ENCODE measurements at places on chromosomes 12 and 14.

DNA sequence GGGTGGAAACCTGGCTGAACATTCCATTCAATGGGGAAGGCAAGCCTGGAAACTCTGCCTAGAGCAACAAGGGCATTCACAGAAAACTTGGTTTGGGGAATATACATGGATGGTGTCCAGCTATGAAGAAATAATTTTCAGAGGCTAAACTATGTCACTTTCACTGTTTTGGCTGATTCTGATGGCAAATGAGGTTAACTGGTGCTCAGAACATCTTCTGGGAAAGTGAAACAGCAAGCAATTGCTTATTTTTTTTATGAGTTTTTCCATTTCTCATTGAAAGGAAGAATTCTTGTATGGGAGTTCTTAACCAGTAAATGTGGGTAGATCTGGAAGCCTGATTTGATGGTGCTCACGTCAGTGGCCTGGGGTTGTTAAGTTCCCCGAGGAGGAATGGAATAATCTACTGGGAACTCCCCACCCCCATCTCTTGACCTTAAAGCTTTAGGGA lies 132.8 kb upstream of the BTG1 start:
- DNase-seq: peak; percentile 14

DNA sequence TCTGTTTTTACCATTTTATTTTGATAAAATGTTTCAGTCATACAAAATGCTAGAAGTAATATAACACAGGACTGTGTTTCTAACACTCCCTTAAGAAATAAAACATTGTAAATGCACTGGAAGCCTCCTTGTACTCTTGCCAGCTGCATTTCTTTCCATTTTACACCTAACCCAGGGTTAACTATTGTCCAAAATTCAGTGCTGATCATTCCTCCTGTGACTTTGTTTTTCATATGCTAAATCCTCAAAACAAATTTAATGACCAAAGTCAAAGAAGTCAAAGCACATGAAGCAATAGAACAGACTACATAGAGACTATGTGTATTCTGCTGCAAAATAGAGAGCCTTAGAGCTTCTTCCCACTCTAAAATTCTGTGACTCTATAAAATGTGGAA lies 420.3 kb upstream of the PRICKLE1 start:
- no peak for DNase-seq

DNA sequence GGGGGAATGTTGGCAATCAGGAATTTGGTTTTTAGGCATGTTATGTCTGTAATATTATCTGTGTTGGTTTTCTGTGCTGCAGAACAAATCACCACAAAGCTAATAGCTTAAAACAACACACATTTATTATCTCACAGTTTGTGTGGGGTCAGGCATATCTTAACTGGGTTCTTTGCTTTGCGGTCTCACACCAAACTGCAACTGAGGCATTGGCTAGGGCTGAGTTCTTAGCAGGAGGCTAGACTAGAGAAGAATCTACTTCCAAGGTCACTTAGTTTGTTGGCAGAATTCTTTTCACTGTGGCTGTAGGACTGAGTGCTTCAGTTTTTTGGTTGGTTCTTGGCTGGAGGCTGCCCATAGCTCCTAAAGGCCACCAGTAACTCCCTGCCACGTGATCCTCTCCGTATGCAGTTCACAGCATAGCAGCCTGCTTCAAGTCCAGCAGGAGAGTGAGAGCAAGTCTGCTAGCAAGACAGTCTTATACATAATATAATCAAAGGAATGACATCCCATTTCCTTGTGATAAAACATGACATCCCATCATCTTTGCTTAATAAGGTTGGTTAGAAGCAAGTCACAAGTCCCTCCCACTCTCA lies 21.6 kb downstream of the ATF1 start:
- no peak for DNase-seq

GRCh38 chr12:857611-858010 lies 91.9 kb downstream of the RAD52 start:
- DNase-seq: no peak

- no peak for DNase-seq
These were observed 44.1 kb downstream of the TSPAN11 start for GRCh38 chr12:30970559-30971197.

DNA sequence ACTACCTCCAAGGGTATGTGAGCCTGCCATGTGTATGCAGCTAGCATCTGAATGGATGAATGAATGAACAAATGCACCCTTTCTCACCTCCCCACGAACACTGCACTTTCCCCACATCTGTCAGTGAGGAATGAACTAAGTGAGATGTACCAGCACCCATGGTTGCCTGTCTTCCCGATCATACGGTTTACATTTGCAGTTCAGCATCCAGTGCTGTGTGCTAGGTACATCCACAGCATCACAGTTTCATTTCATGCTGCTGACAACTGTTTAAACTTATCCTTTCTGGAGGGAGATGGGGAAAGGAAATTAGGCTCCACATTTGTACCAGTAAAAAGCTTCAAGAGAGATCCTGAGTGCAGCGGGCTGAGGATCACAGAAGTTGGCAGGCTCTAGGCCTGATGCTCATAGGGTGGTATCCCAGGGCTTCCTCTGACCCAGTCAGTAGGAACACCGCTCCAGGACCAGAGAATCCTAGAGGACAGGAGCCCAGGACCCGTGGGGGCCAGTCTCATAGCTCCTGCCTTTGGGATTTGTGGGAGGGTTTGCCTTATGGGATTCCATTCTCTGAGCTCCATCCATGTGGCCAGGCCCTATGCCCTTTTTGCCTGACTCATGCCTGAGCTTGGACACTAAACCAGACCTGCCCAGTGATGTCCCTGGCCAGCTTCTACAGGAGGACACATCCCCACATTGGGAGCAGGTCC lies 294.5 kb downstream of the CACNA1C start:
- DNase-seq: no peak

DNA sequence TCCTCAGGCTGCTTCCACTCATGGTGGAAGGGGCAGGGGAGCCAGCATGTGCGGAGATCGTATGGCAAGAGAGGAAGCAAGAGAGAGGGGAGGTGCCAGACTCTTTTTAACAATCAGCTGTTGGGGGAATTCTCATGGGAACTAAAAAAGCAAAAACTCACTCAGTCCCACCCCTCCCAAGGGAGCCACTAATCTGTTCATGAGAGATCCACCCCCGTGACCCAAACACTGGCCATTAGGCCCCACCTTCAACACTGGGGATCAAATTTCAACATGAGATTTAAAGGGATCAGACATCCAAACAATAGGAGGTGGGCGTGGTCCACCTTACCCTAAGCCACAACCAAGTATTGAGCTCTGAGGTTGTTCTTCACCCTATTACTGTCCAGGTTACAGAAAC lies 375.1 kb downstream of the GRIN2B start:
- DNase-seq: no peak

DNA sequence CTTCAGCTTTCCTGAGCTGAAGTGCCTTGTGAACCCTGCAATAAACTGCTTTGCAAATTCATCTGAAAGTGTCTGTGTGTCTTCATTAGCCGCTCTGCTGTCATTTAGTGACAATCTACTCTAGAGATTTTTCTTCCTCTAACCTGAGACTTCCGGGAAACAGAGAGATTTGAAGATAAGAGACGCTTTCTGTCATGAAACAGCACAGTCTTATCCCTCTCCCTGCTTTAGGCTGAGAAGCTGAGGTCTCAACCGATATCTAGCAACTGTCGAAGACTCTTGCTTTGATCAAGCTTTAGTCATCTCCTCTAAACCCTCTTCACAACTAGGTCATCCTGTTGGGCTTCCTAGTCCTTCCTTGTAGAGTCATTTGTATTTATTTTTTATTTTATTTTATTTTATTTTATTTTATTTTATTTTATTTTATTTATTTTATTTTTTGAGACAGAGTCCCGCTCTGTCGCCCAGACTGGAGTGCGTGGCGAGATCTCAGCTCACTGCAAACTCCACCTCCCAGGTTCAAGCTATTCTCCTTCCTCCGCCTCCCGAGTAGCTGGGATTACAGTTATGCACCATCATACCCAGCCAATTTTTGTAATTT lies 1.2 kb downstream of the RNASE2 start:
- no peak for DNase-seq

DNA sequence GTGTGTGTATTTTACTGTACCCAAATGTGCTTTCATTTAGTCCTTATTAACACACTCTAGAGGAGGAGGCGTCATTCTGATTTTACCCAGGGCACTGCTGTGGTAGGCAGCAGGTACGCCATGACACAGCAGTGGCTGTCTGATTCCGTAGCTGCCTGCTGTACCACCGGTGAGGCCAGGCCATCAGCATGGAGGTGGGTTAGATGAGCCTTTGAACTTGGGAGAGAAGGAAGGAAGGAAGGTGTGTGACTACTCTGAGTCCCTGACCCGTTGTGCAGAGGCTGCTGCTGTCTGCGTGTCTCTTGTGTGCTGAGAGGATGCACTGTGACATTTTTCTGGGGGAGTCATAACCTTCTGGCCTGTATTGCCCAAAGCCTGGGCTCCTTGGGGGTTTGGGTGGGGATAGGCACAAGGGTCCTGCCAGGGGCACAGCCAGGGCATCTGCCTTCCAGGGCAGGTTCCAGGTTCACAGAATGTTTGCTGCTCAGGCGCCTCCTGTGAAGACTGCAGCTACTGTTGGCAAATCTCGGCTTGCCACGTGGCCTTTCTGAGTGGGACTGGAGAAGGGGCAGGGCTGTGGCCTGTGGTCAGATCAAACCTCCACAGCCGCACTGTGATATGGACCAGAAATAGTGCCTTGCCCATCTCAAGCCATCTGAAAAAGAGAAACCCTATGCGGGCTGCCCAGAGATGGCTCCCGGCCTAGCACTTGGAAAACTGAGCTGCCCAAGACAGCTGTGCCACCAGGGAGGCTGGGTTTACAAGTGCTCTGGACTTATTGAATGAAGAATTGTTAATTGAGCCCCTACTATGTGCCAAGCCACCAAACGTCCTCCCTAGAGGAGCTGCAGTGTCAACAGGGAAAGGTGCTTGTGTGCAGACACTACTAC lies 47.1 kb downstream of the MLXIP start:
- DNase-seq: no peak

DNA sequence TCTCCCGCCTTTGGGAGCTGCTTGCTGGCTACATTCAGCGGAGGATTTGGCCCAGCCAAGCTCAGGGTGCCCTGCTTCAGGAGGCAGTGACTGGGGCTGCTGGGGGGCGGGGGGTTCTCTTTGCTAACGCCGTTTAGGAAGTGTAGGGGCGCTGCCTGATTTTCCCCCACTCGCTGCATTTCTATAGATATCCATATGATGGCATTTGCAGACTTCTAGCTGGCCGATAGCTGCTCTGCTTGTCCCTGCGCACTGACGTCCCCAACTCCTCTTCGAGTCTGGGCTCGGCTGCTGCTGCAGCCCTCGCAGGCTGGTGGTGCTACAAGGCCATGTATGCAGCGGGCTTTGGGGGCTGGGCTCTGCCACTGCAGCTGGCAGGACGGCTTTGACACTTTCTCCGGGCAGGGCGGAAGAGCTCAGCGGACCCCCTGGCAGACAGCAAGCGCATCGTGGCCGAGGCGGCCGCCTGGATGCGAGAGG lies 3.1 kb downstream of the LRFN5 start:
- DNase-seq: no peak

- peak; percentile 37 for DNase-seq
These were observed 84.6 kb downstream of the RIN3 start for GRCh38 chr14:92597906-92598905.

- no peak for DNase-seq
These were observed 195.9 kb upstream of the PARP11 start for GRCh38 chr12:4068981-4069669.

DNA sequence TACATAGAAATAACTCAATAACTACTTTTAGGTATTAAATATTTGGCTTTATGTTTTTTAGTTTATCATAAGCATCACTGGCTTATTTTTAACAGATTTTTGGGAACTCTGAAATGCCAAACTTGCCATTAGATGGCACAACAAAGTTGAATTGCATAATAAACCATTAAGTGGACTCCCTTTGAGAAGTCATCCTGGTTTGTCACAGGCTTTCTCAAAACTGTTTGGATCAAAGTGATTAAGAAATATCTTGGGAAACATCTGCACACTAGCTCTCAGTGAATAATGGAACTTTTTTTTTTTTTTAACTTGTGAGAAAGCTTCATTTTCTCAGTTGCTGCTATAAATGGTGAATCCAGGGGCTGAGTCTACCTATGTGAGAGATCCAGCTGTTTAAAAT lies 4.3 kb downstream of the SLC16A7 start:
- DNase-seq: peak; percentile 84

- DNase-seq: peak; percentile 48
These were observed 96.2 kb upstream of the PTPRB start for GRCh38 chr12:70733385-70733784.

DNA sequence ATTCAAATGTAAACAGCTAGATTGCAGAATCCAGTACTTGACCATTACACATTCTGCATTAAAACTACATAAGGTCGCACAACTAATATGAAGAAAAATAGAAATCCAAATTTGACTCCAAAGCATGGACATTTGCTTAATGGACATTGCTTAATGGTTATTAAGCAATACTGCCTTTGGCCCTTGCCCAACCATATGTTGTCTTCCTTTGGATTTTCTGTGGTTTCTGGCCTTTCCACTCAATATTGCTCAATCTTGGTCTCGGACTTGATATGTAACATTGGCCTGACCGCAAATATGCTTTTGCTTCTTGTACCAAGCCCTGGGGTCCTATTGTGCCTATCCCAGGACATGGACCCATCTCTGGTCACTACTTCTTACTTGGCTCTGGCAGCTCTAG lies 67.2 kb downstream of the PTPRR start:
- peak; percentile 18 for DNase-seq

- no peak for DNase-seq
These were observed 76.4 kb upstream of the HOXC13 start for GRCh38 chr12:53862206-53862605.

DNA sequence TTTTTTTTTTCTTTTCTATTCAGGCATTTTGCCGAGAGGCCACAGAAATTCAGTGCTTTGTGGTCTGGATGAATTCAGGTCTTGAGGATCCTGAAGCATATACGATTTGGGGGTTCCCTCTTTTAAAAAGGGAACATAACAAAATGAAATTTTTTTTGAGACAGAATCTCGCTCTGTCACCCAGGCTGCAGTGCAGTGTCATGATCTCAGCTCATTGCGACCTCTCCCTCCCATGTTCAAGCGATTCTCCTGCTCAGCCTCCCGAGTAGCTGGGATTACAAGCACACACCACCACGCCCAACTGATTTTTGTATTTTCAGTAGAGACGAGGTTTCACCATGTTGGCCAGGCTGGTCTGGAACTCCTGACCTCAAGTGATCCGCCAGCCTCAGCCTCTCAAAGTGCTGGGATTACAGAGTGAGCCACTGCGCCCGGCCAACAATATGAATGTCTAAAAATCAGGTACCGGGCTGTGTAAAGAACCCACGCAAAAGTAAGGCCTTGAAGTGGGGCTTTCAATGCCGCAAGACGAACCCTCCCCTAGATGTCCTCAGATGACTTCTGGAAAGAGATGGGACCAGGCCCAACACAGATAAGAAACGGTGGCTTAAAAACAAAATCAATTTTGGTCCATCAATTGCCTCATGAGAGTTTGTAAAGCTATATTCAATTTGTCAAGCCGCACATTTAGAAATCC lies 30.0 kb downstream of the TESC start:
- peak; percentile 18 for DNase-seq

- no peak for DNase-seq
These were observed 27.7 kb upstream of the KLRD1 start for GRCh38 chr12:10279937-10280336.

GRCh38 chr14:75456997-75457335 lies 29.1 kb downstream of the JDP2 start:
- no peak for DNase-seq

- DNase-seq: no peak
These were observed 116.6 kb upstream of the NPAS3 start for GRCh38 chr14:32821964-32822653.

- no peak for DNase-seq
These were observed 187.6 kb upstream of the C14orf180 start for GRCh38 chr14:104392001-104392395.

GRCh38 chr12:9039397-9039977 lies 50.1 kb downstream of the KLRG1 start:
- peak; percentile 81 for DNase-seq
